ENCODE measurements at places on chromosomes 3 and 15.

GRCh38 chr3:29083081-29083480, 197.8 kb upstream of the RBMS3 start:
- DNase-seq: no peak

GRCh38 chr3:144762091-144762490, 790.5 kb downstream of the DIPK2A start:
- DNase-seq: no peak

- peak; percentile 96 for DNase-seq
Observed at GRCh38 chr3:177516158-177517011, 319.1 kb upstream of the TBL1XR1 start.

- DNase-seq: peak; percentile 80
Observed at GRCh38 chr3:46538803-46539442, 27.2 kb downstream of the LRRC2 start.

- no peak for DNase-seq
Observed at GRCh38 chr3:108588601-108589000, 637 bp downstream of the CIP2A start.

GRCh38 chr15:51621936-51622603, 501 bp downstream of the DMXL2 start:
- peak; percentile 71 for DNase-seq

DNA sequence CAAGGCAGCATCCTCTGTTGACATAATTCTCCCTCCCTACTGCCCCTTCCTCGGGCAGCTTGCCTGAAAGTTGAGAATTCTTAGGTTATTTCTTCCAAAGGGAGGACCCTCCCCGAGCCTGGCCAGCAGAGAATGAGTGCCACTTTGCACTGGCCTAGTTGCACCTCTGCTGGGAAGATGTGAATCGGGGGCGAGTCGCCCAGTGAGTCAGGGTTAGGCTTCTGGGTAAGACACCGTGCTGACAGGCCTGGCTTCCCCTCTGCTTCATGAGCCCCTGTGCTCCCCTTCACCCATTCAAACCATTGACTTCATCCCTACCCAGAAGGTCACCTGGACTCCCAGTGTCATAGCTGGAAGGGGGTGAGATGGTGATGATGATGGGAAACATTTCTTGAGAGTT, 82.3 kb downstream of the AAGAB start:
- DNase-seq: no peak

GRCh38 chr15:83927704-83928391, 273.9 kb downstream of the ADAMTSL3 start:
- DNase-seq: no peak

- peak; percentile 11 for DNase-seq
Observed at GRCh38 chr3:62145086-62145757, 228.1 kb downstream of the FEZF2 start.

GRCh38 chr3:125310623-125311081, 64.5 kb downstream of the ZNF148 start:
- no peak for DNase-seq

- no peak for DNase-seq
Observed at GRCh38 chr15:75182187-75183131, 19.2 kb upstream of the C15orf39 start.

DNA sequence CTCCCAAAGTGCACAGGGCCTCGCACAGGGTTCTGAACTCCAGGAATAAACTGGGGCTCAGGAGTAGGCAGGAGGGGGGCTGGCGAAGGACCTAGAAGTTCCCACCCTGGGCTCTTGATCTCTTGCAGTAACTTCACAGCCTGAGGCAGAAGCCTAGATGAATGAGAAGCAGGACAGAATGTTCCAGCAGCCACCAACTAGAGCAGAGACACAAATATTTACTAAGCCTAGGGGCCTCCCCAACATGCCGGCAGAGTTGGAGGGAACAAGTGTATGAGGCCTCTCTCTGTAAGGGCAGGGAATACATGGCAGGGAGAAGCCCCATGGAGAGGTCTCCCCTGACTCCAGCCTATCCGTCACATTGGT, 25.3 kb upstream of the C15orf39 start:
- DNase-seq: no peak

GRCh38 chr3:180594631-180595558, 7.1 kb upstream of the TTC14 start:
- peak; percentile 29 for DNase-seq

DNA sequence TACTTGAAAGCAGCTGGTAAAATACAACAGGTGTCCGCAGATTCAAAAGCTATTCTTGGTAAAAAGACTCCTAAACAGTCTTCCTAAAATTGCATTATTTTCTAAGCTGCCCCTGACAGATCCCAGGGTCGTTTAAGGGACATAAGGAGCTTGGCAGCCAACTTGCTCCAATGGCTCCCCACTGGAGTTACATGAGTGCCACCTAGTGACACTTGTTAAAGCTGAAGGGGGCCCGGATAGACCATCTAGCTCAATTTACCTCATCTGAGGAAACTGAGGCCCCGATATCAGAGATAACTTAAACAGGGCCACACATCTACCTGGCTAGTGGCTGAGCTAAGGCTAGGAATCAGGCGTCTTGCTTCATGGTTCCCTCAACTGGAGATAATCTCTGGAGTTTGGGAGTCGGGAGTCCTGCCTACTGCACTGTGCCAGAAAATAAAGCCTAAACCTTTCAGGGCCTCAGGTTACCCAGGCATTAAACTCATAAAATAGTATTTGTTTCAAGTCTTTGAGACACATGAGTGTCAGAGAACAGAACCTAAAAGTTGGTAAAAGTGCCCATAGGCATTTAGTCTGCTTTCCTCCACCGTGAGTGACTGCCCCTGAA, 6.5 kb upstream of the TBC1D23 start:
- DNase-seq: peak; percentile 81

DNA sequence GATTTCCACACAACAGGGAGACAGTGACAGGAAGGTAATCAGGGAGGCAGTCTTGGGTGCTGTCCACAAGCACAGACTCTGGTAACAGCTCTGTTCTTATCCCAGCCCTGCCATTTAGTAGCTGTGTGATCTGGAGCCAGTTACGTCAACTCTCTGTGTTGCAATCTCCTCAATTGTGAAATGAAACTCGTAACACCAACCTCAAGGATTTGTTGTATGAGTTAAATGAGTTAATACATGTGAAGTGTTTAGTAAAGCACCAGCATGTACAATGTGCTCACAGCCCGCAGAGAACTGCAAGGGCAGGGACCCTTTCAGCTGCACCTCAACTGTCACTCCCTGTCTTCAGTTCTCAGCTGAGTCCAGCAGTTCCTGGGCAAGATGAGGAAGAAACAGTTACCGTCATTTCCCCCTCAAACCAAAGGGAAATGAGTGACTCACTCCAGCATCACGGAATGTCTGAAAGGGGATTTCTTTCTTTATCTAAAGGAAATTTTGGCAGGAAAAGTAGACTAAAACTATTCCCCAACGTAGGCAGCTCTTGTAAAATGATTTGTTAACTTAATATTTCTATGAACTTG, 39.9 kb upstream of the MB21D2 start:
- peak; percentile 88 for DNase-seq

DNA sequence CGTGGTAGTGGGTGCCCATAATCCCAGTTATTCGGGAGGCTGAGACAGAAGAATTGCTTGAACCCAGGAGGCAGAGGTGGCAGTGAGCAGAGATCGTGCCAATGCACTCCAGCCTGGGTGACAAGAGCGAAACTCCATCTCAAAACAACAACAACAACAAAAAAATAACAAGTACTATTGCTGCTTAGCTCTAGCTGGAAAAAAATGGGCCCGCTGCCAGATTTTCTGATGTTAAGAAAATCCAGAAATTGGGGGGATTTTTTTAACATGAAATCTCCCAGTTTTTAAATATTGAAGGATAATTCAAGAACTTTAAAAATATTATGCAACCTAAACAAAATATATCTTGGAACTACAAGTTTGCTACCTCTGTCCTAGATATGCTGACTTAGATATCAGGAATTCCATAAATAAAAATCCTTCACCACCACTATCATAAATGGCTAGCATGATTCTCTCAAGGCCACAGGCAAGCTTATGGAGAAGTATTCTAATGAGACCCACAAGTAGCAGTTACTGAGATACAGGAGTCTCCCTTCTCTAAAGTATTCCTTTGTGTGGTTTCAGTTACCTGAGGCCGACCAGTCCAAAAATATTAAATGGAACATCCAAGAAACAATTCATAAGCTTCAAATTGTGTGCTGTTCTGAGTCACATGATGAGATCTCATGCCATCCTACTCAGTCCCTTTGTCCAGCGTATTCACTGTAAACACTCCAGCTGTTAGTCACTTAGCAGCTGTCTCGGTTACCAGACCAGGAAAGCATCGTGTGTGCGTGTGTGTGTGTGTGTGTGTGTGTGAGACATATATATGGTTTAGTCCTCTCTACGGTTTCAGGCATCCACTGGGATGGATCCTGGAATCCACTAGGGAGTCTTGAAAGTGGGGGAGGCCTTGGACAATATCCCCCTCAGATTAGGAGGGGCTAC, 277.2 kb downstream of the TBL1XR1 start:
- DNase-seq: peak; percentile 26

DNA sequence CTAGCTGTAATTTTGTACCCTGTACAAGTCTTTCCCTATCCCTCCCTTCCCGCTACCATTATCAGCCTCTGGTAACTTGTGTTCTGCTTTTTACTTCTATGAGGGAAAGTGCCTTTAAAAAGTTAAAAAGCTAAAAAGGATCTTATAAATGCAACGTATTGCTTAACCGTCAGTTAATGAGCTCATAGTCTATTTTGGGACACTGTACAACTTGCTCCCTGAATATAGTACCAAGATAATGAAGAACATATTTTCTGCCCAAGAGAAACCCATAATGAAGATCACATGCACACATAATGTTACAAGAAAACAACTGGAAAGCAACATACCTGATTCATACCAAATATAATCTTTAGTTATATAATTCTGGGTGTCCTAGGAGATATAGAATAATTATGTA, 22.6 kb downstream of the ZIC1 start:
- peak; percentile 62 for DNase-seq

Data from EH (cell line).